Activated T-cell treated with anti-CD3 and anti-CD28 coated beads, Interleukin-2, amount 50 U/mL, for 72 hours (primary cell): ENCODE measurements at places on chromosomes 5 and 9. TPM values are rescaled to one million over a fixed set of nuclear protein-coding genes. Genes with fewer than 3 reads are reported as not detected.

Gene TXNDC8
- total RNA-seq, result not detected

DNA sequence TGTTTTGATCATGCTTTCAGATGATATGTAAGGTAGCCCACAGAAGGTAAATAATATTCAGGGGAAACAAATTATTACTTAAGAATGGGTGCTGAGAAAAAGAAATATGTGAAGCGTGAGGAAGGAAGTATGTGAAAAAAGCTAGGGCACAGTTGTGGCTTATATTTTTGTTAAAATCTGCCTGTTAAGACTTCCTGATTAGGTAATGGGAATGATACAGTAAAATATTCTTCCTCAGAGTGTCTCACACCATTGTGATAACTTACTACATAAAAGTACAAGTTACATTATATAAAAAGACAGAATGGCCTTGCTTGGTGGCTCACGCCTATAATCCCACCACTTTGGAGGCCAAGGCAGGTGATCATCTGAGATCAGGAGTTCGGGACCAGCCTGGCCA, 18.7 kb upstream of the PARP8 start:
- no peak for DNase-seq

Gene SHC3
- not detected for total RNA-seq

Gene PTPRD
- not detected for total RNA-seq

GRCh38 chr9:4195285-4195684, 104.6 kb downstream of the GLIS3 start:
- DNase-seq, result no peak

- DNase-seq, result no peak
Observed at GRCh38 chr9:2876726-2877125, 32.8 kb upstream of the PUM3 start.

GRCh38 chr9:134764473-134765269, 115.9 kb upstream of the FCN2 start:
- no peak for DNase-seq

DNA sequence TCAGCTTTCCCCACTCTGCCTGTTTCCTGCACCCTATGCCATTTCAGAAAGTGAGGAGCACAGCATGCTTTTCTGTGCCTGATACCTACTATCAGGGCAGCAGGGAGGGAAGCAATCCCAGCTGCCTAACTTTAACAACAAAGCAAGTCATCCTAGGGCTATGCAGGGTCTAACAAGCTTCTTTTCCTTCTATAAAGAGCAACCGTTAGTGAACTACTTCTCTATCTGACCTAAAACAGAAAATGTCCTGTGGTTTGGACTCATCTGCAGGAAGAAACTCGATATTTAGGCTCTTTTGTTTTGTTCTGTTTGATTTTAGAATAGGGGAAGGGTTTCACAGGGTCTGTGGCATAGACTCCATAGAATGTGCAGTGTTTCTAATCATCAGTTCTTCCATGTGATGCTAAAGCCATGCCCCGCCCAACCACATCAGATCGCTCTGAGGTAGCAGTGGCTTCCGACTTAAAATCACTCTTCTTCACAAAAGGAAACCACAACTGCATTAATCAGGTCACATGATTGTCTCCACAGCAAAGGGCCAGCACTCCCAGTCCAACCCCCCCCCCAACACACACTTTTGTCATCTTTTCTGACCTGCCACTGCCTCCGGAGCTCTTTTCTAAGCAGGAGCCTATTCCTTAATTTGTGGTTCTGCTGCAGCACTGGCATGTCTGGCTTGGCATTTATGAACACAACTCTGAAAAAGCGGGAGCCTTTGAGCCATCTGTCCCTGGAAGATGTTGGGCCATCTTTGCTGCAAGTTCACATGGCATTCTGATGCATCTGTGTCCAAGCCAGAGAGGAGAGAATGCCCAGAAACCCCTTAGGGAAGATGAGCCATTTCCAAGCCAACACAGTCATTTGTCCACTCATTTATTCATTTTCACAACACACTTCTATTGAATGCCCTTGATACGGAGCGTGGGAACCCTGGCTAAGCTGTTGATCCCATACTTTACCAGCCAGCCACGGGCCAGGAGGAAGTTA, 71.6 kb downstream of the CFAP90 start:
- DNase-seq, result no peak

DNA sequence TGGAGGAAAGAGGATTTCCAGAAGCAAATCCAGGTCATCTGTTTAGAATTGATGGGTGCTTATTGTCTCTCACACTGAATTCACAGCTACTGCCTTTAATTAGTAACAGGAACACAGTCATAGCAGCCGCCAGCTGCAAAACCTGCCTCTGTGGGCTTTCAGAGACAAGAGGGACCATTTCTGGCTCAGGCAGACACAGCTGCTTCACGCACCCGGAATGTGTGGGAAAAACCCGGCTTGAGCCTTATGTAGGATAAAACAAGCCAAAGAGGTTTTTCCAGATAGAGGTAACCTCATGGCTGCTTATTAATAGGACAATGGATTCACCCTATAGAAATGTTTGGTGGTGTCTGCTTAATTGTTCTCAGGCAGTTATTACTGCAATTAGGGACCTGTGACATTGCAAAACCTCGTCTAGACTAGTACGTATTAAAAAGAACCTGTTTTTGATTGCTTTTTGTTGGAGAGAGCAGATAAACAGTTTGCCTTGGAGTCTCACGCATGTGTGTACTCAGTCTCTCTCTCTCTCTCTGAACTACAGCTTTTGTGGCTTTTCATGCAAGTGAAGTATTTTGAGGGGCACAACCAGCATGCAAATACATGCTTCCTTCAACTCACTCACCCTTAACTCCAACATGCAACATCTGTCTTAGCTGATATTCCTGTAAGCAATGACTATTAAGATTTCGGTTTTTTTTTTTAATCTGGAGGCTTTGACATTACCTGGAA, 302.7 kb downstream of the PLK2 start:
- no peak for DNase-seq

DNA sequence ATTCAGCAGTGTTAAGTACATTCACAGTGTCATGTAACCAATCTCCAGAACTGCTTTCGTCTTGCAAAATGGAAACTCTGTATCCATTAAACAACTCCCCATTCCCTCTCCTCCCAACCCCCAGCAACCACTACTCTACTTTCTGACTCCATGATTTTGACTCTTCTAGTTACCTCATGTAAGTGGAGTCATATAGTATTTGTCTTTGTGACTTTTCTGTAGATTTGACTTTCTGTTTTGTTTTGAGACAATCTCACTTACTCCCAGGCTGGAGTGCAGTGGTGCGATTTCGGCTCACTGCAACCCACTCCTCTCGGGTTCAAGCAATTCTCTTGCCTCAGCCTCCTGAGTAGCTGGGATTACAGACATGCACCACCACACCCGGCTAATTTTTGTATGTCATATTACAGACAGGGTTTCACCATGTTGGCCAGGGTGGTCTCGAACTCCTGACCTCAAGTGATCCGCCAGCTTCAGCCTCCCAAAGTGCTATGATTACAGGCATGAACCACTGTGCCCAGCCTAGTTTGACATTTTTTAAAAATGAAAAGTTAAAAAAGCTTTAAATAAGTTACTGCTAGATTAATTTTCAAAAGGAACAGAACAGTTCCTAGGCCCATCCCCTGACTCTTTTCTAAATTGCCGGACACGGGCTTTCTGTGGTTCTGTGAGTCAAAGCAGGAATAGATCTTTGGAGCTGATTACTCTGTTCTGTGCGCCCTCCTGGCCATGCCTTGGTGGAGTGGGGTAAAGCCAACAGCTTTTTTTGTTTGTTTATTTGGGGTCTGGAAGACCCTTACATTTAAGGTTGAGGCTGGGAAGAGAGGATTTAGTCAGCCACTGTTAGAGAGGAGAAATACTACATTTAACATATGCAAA, 59.3 kb downstream of the RALGPS1 start:
- no peak for DNase-seq

Gene NR2F1-AS1
- 0.41 TPM for total RNA-seq

Gene IFNE
- not detected for total RNA-seq

GRCh38 chr5:131814990-131815389, 18.2 kb upstream of the FNIP1 start:
- no peak for DNase-seq

Gene TNFSF8
- total RNA-seq, result 99.5 TPM

- DNase-seq, result no peak
Observed at GRCh38 chr5:6603643-6604042, 29.2 kb downstream of the NSUN2 start.

GRCh38 chr9:127075624-127076372, 46.6 kb downstream of the ANGPTL2 start:
- DNase-seq, result no peak

- no peak for DNase-seq
Observed at GRCh38 chr9:804026-804425, 37.5 kb upstream of the DMRT1 start.

GRCh38 chr5:119470851-119471451, 18.7 kb downstream of the HSD17B4 start:
- no peak for DNase-seq

DNA sequence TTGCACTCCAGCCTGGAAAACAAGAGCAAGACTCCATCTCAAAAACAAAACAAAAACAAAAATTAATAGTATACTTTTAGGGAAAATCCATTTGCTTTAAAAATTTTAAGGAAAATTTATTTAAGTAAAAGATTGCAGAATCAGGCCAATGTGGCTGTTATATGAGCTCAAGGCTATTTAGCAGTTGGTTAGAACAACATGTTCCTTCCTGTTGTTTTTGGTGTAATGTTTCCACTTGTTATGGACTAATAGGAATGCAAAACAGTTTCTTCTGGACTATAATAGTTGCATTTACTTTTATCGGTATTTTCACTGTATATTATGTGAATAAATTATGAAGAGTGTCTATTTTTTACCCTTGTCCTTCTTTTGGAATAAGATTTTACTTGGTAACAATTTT, 3.0 kb upstream of the CDC42SE2 start:
- DNase-seq, result no peak

Gene C9orf50
- total RNA-seq, result not detected

Gene SHOC1
- not detected for total RNA-seq

Gene IL3
- 6.2 TPM for total RNA-seq

DNA sequence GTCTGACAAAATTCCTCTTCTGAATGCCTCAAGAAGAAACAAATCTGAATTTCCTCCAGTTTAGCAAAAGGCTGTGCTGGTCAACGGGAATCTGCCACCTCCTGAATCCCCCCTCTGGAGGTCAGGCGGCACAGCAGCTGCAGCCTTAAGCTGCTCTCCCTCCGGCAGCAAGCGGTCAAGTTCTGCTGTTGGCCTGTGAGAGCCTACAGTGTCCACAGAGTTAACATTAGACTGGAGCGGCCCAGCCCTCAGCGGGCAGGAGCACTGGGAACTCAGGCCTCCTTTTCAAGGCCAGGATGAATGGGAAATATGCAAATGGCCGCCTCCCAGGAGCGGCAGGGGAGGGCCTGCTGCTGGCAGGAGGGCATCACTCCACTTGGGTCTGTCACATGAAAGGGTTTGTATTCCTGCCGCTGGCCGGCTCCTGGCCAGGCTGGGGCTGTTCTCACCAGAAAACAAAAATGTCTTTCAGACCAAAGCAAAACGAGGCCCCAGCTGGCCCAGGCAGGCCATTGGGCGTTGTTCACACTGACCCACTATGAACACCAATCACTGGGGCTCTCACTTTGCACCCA, 8.2 kb downstream of the ACSL6 start:
- DNase-seq, result no peak

- no peak for DNase-seq
Observed at GRCh38 chr5:24222876-24223275, 421.9 kb downstream of the CDH10 start.

GRCh38 chr5:180136630-180137381, 65.2 kb upstream of the RNF130 start:
- DNase-seq, result no peak
